HCT116 (cell line): ENCODE measurements at places on chromosomes 3 and 15.

- DNase-seq, result no peak
Observed at GRCh38 chr3:16499351-16499750, 14.1 kb downstream of the RFTN1 start.

GRCh38 chr3:112115161-112115739 is 17.8 kb downstream of the GCSAM start:
- DNase-seq, result no peak

GRCh38 chr3:46442576-46443530 is 21.9 kb downstream of the LTF start:
- DNase-seq, result no peak

GRCh38 chr3:122533931-122534334 is 19.2 kb upstream of the KPNA1 start:
- peak; percentile 78 for DNase-seq

DNA sequence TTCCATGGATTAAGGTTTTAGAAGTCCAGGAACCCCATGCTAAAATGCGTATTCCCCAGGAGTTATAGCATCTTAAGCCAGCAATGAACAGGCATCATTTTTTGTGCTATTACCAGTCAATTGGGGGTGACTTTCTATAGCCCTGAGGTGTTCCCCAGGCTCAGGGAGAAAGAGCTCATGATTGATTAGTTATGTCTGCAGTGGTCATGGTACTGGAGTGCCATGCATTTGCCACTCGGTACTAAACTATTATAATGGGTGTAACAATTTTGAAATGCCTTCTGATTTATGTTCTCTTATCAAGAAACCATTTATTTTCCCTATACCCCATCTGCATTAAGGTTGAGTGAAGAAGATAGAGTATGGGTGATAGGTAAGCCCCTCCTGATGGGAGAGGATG is 11.9 kb downstream of the LRRC31 start:
- DNase-seq, result no peak

DNA sequence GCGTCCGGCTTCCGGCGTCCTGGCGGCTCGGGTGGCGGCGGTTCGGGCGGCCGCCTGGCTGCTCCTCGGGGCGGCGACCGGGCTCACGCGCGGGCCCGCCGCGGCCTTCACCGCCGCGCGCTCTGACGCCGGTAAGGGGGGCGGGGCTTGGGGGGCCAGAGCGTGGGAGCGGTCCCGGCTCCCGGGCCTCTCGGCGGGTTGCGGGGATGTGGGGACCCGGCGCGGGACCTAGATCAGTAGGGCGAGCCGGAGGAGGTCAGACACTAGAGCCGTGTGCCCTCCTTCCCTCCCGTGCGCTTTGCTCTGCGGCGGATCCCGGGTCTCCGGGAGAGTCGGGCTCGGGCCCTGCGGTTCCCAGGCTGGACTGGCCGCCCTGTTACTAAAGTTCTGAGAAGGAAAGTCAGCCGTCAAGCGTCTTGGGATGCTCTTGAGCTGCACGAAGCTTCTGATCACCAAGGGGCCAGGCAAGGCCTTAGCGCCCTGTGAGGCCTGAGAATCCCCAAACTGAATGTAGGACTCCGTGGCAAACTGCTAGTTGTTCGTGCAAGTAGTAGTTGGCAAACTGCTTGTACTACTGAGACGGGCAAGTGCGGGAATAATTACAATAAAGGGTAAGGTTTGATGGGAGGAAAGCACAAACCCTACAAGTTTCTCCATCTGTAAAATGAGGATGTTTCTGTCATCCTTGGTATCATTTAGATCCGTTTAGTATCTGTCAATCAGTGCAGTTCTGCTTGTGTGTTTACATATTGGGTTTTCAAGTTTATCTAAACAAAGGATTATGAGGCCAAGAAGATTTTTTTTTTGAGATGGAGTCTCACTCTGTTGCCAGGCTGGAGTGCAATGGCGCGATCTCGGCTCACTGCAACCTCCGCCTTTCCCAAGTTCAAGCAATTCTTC is 587 bp downstream of the PIGX start:
- DNase-seq, result no peak

- peak; percentile 76 for DNase-seq
Observed at GRCh38 chr3:30042274-30042859, 564.0 kb upstream of the TGFBR2 start.
